Body of pancreas (tissue), 4 donors: ENCODE measurements at places on chromosomes 11 and 22. TPM values are rescaled to one million over a fixed set of nuclear protein-coding genes. Genes with fewer than 3 reads are reported as not detected.

The SHANK3 gene
- 15.5 TPM for total RNA-seq

The C22orf23 gene
- total RNA-seq: not detected

The RIMBP3C gene
- total RNA-seq: under 0.01 TPM

The OR10D3 gene
- not detected for total RNA-seq

The LGR4 gene
- total RNA-seq: 145 TPM

The ANGPTL5 gene
- not detected for total RNA-seq

The PYGM gene
- total RNA-seq: 4.3 TPM

DNA sequence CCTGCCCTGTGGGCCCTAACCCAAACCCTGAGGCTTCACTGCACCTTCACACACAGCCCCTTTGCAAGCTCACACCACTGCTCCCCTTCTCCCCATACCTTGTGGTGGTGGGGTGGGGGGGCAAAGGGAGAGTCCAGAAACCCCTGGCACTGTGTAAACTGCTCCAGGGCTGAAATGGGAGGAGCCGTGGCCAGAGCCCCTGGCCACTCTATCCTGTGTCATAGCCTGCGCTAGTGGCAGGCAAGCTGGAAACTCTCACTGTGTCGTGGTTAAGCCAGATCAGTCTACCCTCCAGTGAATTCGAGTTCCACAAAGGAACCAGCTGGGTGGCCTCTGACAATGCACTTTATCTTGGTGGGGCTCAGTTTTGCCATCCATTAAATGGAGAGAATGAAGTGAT is 8.4 kb upstream of the SYT13 start:
- no peaks in the 10 kb centered on the region for H3K4me1 ChIP-seq
- no peaks in the 10 kb centered on the region for H3K36me3 ChIP-seq
- H3K4me3 ChIP-seq: no peak overlapping the region
- H3K27me3 ChIP-seq: no peaks in the 10 kb centered on the region

- DNase-seq: no peak
- no peaks in the 10 kb centered on the region for H3K36me3 ChIP-seq
- H3K4me3 ChIP-seq: no peak overlapping the region
- H3K27me3 ChIP-seq: no peaks in the 10 kb centered on the region
Measured at GRCh38 chr11:28384418-28384817, 276.2 kb downstream of the METTL15 start.

DNA sequence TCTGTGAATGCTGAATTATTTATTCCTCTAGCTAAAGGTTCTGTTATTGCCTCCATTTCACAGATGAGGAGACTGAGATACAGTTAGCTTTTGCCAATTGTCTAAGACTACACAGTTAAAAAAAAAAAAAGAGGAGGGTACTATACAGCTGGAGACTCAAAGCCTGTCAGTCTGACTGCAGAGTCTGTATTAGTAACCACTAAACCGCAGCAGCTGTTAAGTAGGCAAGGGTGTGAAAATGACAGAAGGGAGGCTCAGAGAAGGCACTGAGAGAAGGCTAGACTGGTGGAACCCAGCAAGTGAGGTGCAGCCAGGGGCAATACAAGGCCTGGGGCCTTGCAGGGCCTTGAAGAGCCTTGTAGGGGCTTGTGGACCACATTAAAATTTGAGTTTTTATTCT is 181.2 kb downstream of the CSNK2A3 start:
- DNase-seq: no peak
- no peaks in the 10 kb centered on the region for H3K36me3 ChIP-seq
- no peak overlapping the region for H3K4me3 ChIP-seq
- no peaks in the 10 kb centered on the region for H3K4me1 ChIP-seq
- H3K27me3 ChIP-seq: no peaks in the 10 kb centered on the region

DNA sequence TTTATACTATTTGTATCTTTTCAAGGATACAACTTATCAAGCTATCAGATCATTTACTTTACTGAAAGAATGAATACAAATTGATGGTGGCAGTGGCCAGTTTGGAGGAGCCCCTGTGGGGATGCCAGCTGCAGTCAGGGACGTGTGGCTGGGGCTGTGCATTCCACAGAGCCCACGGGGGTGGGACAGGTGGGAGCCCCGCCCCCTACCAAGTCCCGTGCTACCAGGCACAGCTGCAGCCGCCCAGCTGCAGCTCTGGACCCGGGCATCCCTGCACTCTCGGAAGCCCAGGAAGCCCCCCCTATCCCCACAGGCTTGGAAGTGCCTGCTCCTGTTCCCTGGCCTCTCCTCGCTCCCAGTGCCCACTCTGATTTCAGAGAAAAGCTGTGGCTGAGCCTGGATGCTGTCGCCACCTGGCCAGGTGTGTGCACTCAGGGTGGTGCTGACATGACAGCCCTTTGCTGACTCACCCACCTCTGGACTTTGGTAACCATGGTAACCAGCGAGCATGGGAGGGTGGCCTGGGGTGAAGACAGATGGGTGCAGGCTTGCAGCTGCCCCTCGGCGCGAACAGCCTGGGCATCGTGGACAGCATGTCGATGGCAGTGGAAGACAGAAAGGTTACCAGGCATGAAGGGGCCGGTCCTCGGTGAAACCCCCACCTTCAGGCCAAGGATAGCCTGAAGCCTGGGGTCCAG is 138.1 kb downstream of the SBF2 start:
- no peak overlapping the region for H3K27ac ChIP-seq
- no peaks in the 10 kb centered on the region for H3K36me3 ChIP-seq
- no peaks in the 10 kb centered on the region for H3K27me3 ChIP-seq
- no peaks in the 10 kb centered on the region for H3K4me1 ChIP-seq

GRCh38 chr22:17865183-17866055 is 91.2 kb upstream of the BID start:
- H3K36me3 ChIP-seq: peaks cover 27% of the 10 kb centered on the region
- DNase-seq: no peak
- H3K27me3 ChIP-seq: no peaks in the 10 kb centered on the region
- no peak overlapping the region for H3K27ac ChIP-seq
- no peak overlapping the region for H3K4me3 ChIP-seq
- no peaks in the 10 kb centered on the region for H3K4me1 ChIP-seq

- no peak overlapping the region for H3K4me3 ChIP-seq
- no peak for DNase-seq
- H3K36me3 ChIP-seq: peaks cover 7% of the 10 kb centered on the region
- no peaks in the 10 kb centered on the region for H3K27me3 ChIP-seq
Measured at GRCh38 chr22:36335621-36336020, 52.1 kb downstream of the MYH9 start.
